ENCODE measurements at places on chromosomes 6 and 20. TPM values are rescaled to one million over a fixed set of nuclear protein-coding genes. Genes with fewer than 3 reads are reported as not detected.

The TTLL9 gene
- total RNA-seq, result 1.5 TPM

- peak; percentile 79 for DNase-seq
Measured at GRCh38 chr6:100228834-100229441, 234.9 kb upstream of the MCHR2 start.

DNA sequence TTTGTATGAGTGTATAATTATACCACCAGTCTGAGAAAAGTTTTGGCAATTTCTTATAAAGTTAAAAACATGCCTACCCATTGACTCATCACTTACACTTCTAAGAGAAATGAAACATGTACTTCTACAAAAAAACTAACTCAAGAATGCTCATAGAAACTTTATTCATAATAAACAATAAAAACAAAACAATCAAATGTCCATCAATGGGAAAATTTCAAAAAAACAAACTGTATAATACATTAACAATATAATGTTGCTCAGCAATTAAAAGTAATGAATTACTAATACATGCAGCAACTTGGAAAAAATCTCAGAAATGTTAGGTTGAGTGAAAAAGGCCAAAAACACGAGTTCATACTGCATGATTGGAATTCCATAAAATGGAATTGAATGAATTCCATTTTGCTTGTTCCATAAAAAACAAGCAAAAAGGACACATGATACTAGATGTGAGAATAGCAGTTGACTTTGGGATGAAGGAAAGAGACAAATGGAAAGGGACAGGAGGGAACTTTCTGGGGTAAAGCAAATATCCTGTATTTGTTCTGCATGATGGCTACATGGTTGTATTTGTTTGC lies 726.6 kb downstream of the RFPL4B start:
- no peak for DNase-seq

The EFCAB8 gene
- total RNA-seq, result not detected

DNA sequence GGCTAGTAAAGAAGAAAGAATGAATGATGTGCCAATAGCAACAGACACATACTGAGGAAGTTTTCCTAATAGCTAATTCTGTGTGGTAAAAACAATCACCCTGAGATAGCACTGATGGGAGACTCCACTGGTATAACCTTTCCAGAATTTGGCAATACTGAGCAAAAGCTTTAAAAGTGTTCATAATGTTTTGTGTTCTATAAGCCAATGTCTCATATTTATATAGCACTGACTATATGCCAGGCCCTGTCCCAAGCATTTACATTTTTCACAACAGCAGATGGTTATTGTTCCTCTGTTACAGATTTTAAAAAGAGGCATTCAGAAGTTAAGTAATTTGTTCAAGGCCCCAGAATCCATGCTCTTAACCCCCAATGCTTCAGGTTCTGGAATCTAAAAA lies 108.0 kb upstream of the DST start:
- no peak for DNase-seq

The CUL9 gene
- 26.9 TPM for total RNA-seq

DNA sequence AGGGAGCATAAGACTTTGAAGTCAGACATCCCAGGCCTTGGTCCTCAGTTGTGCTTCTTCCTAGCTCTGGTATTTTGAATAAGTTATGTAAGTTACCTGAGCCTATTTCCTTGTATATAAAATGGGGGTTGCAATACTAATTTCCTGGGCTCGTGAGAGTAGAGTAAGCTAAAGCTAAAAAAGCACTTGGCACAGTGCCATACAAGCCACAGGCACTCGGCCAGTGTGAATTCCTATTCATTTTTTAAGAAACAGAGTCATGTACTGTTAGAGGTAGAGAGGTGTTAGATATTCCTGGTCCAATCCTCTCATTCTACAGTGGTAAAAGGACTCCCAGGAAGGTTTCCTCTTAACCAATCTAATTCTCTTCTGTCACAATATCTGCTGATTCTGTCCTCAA lies 79.6 kb upstream of the EPB41L1 start:
- no peak for DNase-seq

DNA sequence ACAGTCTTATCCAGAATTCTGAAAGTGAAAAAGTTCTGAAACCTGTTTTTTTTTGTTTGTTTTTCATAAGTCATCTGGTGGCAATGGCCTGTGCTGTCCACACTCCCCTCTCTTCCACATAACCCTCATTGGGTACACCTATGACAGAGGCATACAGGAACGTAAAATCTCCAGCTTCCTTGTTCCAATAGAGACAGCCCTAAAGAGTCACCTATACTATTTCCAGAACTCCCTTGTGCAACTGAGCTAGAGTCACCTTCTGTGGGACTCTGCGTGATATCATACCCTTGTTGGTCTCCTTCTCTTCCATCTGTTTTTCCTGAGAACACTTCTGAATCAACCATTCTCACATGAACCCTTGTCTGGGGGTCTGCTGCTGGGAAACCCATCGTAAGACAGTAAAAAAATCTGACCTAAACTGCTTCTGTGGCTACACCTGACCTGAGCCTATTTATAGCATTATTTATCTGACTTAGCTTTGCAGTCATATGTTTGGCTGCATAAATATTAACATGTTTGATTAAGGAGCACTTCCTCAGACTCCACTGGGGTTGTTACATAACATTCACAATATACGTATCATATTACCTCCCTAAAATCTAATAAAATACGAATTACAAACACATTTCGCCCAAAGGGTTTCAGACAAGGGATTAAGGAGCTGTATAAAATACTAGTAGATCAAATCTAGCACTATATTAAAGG lies 151.9 kb downstream of the PTPRT start:
- DNase-seq, result no peak

DNA sequence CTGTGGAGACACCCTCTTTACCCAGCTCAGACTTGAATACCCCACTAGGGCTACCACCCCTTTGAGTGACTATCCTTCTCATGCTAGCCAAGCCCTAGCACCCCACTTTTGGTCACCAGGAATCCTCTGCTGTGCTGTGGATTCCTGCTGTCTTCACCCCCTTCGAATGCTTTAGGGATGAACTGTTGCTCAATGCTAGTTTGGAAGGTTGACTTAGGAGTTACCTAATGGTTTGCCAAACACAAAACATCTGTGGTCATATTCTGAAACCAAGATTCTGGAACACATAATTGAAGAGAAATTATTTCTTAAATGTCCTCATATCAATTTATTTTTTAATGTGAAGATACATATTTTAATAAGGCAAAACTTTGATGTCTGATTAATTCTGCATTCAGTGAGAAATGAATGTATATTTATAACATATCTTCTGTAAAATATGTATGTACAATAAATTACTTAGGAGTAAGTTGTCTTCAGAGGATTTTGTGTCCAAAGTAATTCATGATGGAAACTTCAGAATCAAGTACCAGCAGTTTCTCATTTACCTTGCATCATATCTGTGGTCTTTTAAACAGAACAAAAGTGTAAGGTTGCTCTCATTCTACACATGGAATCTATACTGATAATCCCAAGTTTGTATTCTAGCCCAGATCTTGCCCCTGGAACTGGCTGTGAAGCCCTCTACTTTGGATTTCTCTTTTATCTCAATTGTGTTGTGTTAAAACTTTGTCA lies 46.9 kb downstream of the TMEM200A start:
- no peak for DNase-seq

DNA sequence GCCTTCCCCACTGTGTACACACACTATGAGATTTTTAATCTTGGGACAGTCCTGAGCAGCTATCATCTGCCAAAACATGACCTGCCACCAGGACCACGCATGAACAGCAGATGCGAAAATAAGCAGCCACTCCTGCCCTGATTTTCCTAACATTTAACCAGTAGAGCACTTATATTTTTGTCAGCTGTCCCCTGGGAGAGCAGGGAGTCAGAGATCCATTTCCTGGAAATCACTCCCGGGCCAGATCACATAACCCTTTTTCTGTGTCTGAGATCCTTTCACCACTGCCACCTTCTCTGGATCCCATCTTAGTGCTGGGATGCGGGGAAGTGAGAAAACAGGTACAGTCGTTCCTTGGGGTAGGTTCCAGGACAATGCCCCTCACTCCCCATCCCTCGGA lies 5.7 kb downstream of the SDCBP2 start:
- peak; percentile 26 for DNase-seq

- no peak for DNase-seq
Measured at GRCh38 chr20:53888951-53889350, 181.4 kb downstream of the BCAS1 start.

DNA sequence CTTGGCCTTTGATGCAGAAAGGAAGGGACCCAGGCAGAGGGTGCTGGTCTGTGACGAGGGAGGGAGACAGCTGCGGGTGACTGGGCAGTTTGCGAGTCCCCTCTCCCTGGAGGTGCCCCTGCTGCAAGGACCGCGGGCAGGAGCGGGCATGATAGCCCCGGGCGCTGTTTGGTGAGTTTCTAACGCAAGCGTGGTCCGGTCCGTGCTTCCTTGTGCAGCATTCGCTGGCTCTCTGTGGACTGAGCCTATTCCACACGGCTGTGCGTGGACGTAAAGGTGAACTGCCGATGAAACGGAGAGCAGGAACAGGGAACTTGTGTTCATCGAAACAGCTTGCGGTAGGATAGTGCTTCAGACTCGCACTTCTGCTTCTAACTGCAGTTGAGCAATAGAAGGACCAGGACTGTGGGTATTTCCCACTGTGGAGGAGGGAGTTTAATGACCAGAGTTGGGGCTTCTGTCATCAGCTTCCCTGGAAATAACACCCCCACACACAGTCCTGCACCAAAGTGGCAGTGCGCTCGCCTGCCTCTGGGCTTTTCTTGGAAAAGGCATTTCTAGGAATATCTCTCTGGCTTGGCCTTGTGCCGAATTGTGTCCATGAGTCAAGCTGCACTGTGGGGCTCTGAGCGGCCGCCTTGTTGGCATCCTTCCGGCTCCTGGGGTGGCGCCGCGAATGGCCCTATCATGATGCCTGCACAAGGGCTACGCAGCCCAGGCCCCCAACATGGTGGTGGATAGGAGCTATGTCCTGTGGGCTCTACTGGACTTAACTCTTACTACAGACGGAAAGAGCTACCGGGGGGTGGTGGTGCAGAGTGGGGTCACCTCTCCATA lies 48.9 kb downstream of the DUSP22 start:
- peak; percentile 96 for DNase-seq

- DNase-seq, result no peak
Measured at GRCh38 chr6:8435845-8436168, 462 bp upstream of the SLC35B3 start.

GRCh38 chr6:125082908-125083683 lies 70.5 kb upstream of the TPD52L1 start:
- no peak for DNase-seq

GRCh38 chr6:84804720-84805119 lies 40.3 kb upstream of the TBX18 start:
- peak; percentile 30 for DNase-seq

GRCh38 chr6:15730442-15730841 lies 67.6 kb upstream of the DTNBP1 start:
- DNase-seq, result no peak

DNA sequence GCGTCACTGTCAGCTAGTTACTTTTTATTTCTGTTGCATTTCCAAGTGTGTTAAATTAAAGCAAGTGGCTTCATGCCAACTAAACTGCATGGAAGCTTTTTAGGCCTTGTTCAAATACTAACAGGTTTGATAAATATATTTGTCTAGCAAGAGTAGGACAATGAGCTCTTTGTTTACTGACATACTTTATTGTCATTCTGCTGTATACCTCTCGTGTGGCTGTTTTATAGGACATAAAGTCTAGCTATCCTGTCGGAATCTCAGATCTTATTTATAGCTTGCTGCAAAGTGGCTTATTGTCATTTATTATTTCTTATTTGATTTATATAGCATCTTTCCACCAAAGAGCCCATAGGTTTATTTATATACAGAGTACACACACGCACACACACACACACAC lies 711.1 kb downstream of the KIF16B start:
- no peak for DNase-seq

The PRSS16 gene
- total RNA-seq, result 4.3 TPM

- no peak for DNase-seq
Measured at GRCh38 chr6:118333772-118334171, 214.3 kb upstream of the PLN start.

GRCh38 chr6:33018904-33019303 lies 9.5 kb upstream of the HLA-DOA start:
- DNase-seq, result peak; percentile 72

The GID8 gene
- 25.3 TPM for total RNA-seq

GRCh38 chr20:19017104-19017690 lies 195.2 kb upstream of the SLC24A3 start:
- DNase-seq, result no peak

DNA sequence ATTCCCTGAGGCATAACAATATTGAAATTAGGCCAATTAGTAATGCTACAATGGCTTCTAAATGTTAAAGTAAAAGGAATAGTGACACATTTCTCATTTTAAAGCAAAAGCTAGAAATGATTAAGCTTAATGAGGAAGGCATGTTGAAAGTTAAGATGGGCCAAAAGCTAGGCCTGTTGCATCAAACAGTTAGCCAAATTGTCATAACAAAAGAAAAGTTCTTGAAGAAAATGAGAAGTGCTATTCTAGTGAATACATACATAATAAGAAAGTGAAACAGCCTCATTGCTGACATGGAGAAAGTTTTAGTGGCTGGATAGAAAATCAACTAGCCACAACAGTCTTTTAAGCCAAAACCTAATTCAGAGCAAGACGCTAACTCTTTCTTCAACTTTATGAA lies 12.9 kb downstream of the OR2A4 start:
- no peak for DNase-seq

DNA sequence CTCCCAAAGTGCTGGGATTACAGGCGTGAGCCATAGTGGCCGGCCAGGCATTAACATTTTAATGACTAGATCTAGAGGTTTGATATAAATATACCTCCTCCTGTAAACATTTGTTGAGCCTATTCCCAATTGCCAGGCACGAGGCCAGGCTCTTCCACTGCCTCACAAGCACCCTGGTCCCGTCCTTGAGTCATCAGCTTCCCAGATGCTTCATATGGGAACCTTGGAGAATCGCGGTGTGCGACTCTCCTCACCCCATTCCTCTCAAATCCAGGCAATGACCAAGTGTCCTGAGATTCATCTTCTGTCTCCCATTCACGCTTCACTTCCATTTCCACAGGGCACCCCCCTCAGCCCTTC lies 35.9 kb upstream of the PIM1 start:
- DNase-seq, result peak; percentile 96

- DNase-seq, result no peak
Measured at GRCh38 chr20:58991715-58992114, 10.7 kb downstream of the NELFCD start.

The RNF144B gene
- total RNA-seq, result 2.3 TPM

GRCh38 chr6:144730088-144730645 lies 445.0 kb downstream of the UTRN start:
- DNase-seq, result no peak

GRCh38 chr6:26195376-26195923 lies 108.2 kb downstream of the HFE start:
- peak; percentile 92 for DNase-seq

GRCh38 chr6:155419161-155419560 lies 36.5 kb downstream of the NOX3 start:
- DNase-seq, result no peak

DNA sequence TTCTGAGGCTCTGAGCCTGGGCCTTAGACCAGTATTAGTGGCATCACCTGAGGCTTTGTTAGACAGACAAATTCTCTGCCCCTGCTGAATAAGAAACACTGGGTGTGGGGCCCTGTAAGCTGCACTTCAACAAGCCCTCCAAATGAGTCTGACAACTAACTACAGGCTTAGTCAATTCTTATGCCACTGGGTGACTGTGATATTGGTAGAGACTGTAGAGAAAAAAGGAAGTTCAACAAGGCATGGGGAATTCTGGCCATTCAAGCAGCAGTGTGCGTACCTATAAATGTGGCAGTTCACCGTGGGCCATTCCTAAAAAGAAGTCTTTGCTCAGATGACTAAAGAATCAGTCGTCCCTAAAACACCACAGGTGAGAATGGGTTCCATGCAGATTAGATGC lies 82.7 kb downstream of the MDN1 start:
- no peak for DNase-seq

The LGSN gene
- not detected for total RNA-seq

The GRM1 gene
- total RNA-seq, result not detected

- peak; percentile 9 for DNase-seq
Measured at GRCh38 chr20:50919567-50919966, 11.7 kb downstream of the ADNP start.

All from Daoy (cell line).